ENCODE measurements at places on chromosomes 13 and 19.
A peak's percentile ranks its signal among the peaks of the same experiment; 100 is the strongest.

GRCh38 chr19:55622242-55622969 lies 2.0 kb downstream of the ZNF784 start:
- DNase-seq: no peak

GRCh38 chr19:3398900-3399278 lies 32.5 kb downstream of the NFIC start:
- no peak for DNase-seq

- DNase-seq: no peak
Observed at GRCh38 chr13:113448545-113448884, 4.8 kb downstream of the ADPRHL1 start.

DNA sequence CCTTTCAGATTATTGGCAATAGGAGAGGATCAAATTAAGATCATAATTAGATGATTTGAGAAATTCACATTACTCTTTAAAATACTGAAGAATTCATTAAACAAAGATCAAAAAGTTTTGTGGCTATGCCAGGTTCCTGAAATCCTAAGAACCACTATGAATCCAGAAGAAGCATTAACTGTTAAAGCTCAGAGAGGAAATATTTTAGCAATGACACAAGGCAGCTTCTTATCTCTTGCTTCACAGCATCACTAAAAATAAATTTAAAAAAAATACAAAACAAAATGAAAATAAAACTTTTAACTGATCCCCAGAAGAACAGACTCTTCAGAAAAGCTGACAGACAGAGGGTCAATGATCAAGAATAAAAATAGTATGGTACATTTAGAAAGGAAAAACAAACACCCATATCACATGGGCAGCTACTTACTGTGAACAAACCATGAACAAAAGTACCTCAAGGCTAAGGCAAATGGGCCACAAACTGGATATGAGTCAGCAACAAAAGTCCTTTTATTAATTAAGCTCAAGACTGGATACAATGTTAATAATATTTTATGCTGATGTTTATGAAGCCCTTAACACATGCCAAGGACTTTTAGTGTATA lies 19.6 kb downstream of the RNF6 start:
- DNase-seq: no peak

GRCh38 chr13:69461397-69461796 lies 646.2 kb upstream of the ATXN8OS start:
- no peak for DNase-seq

DNA sequence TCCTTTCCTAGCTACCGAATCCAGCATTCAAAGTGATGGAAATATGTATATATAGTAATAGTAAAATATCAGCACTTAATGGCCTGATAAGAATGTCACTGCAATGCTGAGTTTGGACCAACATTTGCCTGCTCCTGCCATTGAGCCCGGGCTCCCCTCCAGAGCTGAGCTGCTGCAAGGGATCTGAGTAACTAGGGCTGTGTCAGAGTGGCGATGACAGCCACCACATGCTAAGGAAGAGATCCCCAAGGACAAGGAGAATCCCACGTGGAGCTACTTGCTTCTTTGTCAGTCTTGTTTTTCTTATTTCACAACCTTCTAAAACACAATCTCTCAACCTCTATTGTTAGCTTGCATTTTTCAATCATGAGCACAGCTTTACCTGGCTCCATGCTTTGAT lies 19.5 kb upstream of the ALOX5AP start:
- DNase-seq: no peak

DNA sequence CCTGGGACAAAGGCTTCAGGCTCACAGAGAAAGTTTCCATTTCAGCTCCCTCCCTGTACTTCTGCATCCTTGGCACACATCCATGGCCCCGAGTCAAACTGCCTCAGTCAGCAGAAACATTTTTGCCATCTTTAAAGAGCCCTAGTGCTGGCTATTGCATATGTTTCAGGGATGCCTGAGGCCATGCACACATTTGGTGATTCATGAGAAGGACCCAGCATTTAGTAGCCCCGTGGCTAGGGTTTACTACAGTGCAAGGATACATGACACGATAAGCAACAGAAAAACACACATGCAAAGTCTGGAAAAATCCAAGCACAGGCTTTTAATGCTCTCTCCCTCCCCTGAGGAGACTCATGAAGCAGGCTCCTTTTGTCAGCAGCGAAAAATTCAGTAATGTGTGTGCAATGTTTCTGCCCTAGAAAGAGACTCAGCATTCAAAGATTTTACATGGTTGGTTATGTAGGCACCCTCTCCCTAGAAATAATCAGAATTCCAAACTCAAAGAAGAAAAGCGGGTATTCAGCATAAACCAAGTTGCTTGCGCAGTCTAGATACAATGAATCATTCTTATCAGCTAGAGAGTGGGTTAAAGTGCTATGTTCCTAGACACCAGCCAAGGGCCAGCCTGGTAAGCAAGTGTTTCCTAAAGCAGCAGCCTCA lies 17.6 kb downstream of the ACOD1 start:
- peak; percentile 97 for DNase-seq
